SJCRH30 (cell line): ENCODE measurements at places on chromosomes 3 and 15.

GRCh38 chr3:184237807-184238206, 8.4 kb downstream of the VWA5B2 start:
- DNase-seq, result no peak

GRCh38 chr15:96326328-96327154, 4.0 kb upstream of the NR2F2 start:
- DNase-seq, result peak; percentile 78

DNA sequence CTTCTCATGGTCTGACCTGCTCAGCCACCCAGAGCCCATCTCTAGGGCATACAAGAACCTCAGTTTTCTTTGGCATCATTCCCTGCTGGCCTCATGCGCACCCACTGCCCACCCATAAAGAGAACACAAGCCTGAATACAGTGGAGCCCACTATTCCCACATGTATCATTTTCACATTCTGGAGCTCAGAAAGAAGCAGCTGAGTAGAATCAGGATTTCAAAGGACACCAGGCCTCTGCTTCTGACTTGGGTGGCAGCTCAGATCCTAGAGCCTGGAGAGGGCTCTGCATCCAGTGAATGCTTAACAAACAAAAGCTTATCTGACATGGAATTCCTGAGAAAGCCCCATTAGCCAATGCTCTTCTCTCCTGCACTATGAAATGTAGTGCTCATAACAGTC, 34.7 kb downstream of the RBP2 start:
- DNase-seq, result peak; percentile 80

GRCh38 chr3:132867526-132867925, 145.3 kb upstream of the NPHP3 start:
- DNase-seq, result no peak

DNA sequence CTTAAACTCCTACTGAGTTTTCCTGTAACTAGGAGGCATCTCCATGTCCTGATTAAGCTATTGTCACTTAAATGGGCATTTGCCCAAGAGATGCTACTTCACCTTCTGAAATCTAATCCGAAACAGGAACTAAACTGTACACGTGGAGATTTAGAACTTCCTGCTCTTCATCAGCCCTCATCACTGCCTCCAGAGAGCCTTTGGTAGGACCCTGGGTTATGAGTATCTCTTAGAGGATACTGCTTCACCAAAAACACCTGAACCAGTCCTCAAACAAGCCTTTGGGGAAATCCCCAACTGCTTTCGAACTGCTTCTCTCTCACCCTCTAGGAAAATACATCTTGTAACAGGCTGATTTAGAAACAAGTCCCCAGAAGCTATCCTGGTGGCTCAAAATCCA, 320.3 kb downstream of the GAP43 start:
- no peak for DNase-seq

GRCh38 chr15:75025107-75025506, 1.7 kb downstream of the PPCDC start:
- DNase-seq, result no peak

- no peak for DNase-seq
These were observed 62.4 kb downstream of the COL8A1 start for GRCh38 chr3:99700631-99701268.

GRCh38 chr15:90184119-90184785, 16.9 kb upstream of the SEMA4B start:
- DNase-seq, result no peak

- no peak for DNase-seq
These were observed 65.8 kb downstream of the ATP8B4 start for GRCh38 chr15:50053055-50053856.
